Posterior cingulate gyrus (tissue), 11 donors: ENCODE measurements at places on chromosomes 2 and 18.

DNA sequence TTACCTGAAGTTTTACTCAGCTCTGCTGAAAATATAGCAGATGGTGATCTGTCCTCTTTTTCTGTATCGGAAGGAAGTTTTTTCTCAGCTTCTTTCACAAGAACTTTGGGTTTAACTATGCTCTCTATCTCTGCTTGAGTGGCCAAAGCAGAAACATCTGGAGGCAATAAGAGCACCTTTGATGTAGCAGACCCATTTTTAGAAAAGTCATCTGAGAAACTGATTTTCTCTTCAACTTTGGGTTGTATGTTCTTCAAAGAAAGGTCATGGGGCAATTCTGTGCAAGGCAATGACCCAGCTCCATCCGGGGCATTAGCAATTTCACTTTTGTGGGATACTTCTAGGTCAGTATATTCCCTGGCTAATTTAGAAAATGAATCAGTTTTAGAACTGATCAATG lies 25.2 kb downstream of the RTN4 start:
- DNase-seq = no peak

- no peak for DNase-seq
Measured at GRCh38 chr2:237305579-237305978, 108.4 kb downstream of the COL6A3 start.

- no peak for DNase-seq
Measured at GRCh38 chr2:51859260-51859659, 827.3 kb upstream of the NRXN1 start.

GRCh38 chr2:229453230-229453629 lies 182.1 kb upstream of the PID1 start:
- no peak for DNase-seq

- DNase-seq = no peak
Measured at GRCh38 chr18:47248604-47249313, 2.7 kb downstream of the SKOR2 start.

- DNase-seq = no peak
Measured at GRCh38 chr2:43421194-43421593, 174.6 kb downstream of the THADA start.

- DNase-seq = no peak
Measured at GRCh38 chr2:47270421-47270820, 115.3 kb upstream of the STPG4 start.

- DNase-seq = no peak
Measured at GRCh38 chr18:55252053-55252675, 292.9 kb upstream of the CCDC68 start.

DNA sequence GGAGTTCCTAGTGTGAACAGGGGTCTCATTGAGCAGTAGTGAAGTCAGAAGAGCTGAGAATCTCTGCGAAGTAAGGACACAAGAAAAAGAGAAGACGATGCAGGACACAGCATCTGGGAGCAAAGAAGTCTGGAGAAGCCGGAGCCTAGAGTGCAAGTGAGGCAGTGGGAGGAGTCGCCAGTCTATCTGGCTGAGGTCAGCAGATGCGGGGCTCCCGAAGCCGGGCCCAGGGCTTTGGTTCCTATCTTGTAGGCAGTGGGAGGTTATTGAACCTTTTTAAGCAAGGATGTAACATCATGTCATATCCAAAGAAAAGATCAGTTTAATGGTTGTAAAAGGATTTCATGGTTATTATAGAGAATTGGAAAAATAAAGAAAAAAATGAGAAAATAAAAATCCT lies 90.8 kb upstream of the KCTD1 start:
- no peak for DNase-seq

GRCh38 chr2:44880125-44880483 lies 61.4 kb upstream of the SIX3 start:
- no peak for DNase-seq

DNA sequence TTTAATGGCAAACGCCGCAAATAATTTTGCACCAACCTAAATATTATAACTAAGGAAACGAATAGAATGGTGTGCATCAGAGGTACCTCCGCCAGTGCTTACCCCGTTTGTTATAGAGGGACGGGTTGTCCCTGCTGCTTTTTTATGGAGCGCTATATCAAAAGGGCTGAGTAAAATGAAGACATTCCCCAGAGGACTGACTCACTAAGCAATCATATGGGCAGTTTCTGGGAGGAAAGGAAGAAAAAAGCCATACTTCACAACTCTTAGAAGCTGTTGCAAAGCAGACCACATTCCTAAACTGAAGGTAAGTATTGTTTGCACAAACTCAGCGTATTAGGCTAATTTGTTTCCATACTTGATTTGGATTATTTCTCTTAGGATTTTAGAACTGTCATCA lies 12.9 kb downstream of the ID2 start:
- DNase-seq = no peak

GRCh38 chr2:164023896-164024295 lies 288.1 kb upstream of the FIGN start:
- DNase-seq = no peak

GRCh38 chr2:149766339-149766738 lies 178.8 kb upstream of the MMADHC start:
- DNase-seq = no peak

- no peak for DNase-seq
Measured at GRCh38 chr2:63465633-63466032, 122.6 kb downstream of the WDPCP start.

- DNase-seq = no peak
Measured at GRCh38 chr2:27191070-27191829, 20.6 kb upstream of the ATRAID start.

DNA sequence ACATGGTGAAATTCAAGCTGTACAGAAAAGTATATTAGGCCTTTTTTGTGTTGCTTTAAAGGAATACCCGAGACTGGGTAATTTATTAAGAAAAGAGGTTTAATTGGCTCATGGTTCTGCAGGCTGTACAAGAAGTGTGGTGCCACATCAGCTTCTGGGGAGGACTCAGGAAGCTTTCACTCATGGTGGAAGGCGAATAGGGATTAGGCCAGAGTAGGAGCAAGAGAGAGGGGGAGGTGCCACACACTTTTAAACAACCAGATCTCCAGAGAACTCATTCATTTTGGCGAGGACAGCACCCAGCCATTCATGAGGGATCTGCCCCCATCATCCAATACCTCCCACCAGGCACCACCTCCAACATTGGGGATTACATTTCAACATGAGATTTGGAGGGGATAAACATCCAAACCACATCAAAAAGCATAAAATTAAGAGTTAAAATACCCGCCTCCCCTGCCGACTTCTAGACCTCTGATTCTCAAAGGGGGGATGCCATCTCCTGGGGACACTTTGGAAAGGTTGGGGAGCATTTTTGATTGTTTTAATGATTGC lies 15.1 kb upstream of the LIPG start:
- no peak for DNase-seq

DNA sequence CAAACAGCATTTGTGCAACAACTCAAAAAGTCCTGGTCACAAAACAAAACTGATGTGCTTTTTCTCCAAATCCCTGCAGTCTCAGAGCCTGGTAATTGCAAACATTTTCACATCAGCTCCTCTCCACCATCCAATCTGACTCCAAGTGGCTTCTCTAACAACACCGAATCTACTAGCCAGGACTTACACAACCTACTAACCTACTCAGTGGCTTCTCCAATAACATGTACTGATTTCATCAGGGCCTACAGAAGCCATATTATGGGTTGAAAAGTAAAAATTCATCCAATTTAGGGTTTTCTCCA lies 104.3 kb downstream of the COLEC12 start:
- DNase-seq = no peak

GRCh38 chr2:16080516-16080915 lies 140.2 kb downstream of the MYCN start:
- no peak for DNase-seq

DNA sequence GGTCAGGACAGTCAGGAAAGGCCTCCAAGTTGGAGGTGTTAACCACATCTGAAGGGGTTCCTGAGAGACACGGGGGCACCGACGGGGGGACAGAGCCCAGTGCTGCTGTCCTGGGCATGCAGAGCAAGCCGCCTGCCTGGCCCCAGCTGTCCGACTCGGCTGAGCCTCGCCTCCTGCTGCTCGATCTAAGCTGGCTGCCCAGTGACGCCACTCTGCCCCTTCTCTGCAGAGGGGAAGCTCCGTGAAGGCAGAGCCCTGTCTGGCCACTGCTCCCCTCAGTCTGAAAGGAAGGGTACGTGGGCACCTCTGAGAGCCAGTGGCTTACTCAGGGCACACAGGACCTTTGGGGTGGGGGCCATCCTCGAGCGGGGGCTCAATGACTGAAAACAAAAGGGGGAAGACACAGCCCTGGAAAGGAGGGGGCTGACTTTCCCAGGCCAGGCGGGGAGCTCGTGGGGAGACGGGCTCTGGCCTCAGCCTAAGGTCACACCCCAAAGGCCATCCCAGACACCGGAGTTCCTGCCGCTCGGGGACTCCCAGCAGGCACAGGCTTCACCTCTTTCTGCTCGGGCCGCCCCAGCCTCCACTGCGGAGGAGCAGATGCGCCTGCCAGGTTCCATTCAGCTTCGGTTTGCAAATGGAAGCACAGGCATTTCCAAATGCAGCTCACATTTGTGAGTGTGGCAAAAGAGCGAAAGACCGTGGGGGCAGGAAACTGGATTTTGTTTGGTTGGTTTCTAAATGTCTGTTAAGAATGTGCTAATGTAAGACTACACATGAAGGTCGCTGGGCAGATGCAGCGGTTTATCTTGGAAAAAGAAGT lies 136.9 kb downstream of the HDAC4 start:
- DNase-seq = peak; percentile 32

DNA sequence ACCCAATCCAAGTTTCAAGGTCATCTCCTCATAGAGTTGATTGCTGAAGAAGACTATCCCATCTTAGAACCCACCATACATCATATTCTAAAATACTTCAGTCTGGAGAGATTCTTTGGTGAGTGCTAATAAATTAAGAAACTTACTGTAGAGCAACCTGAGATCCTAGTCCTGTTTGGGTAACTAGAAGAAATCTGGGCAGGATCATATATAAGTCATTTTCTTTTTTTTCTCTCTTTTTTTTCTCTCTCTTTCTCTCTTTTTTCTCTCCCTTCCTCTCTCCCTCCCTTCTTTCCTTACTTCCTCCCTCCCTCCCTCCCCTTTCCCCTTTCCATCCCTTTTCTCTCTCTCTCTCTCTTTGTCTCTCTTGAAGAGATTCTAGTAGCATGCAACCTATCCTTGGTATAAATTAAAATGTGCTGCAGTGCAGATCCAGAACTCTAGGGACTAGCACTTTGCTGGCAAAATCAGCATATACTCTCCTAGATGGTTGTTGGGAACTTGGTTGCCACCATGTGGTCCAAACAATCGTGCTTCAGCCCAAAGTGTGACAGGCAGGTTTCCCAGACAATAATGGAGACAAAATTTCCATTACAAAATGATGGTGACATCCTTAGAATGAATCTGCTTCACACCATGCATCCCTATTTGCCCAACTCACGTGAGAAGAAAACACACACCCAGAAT lies 399.4 kb upstream of the CELF4 start:
- no peak for DNase-seq

- DNase-seq = no peak
Measured at GRCh38 chr18:1542230-1542774, 637.6 kb downstream of the ADCYAP1 start.

DNA sequence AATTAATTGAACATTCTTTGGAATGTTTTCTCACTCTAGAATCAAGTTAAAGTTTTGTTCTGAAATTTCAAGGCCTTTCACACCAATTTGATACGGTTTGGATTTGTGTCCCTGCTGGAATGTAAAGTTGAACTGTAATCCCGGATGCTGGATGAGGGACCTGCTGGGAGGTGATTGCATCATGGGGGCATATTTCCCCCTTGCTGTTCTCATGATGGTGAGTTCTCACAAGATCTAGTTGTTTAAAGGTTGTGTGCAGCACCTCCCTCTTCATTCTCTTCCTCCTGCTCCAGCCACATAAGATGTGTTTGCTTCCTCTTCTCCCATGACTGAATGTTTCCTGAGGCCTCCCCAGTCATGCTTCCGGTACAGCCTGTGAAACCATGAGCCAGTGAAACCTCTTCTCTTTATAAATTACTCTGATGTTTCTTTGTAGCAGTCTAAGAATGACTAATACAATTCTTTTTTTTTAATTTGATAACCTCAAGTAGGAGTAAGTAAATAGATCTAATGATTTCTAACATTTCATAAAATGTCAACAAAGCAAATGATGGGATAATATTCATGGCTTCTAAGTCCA lies 144.2 kb upstream of the CDH7 start:
- DNase-seq = no peak

- no peak for DNase-seq
Measured at GRCh38 chr2:57330447-57330846, 716.2 kb upstream of the VRK2 start.

DNA sequence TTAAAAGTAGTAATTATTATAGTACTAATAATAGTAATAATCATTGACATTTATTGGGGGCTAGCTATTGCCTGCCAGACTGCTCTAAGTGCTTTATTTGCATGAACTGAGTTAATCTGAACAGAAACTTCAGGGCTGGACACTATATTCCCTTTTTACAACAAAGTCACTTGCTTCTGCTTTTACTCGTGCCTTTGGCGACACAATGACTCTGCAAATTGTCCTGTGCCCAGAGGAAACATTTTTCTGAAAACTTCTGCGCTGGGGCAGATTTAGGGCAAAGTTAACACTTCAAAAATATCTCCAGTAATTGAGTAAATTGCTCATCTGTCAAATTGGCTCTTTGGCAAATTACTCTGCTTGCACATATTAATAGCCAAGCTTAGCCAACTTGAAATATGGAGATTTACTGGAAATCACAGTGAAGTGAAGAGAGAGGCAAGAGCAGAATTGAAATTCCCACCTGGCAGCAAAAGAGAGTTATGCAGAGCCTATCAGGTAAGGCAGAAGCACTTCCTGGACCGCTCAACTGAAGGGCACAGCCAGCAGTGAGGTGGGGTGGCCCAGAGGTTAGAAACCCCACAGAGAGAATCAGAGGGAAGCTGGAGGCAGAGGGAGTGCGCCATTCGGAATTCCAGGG lies 36.3 kb downstream of the BMP10 start:
- DNase-seq = no peak

GRCh38 chr18:50306944-50307343 lies 19.5 kb upstream of the CXXC1 start:
- no peak for DNase-seq

- DNase-seq = no peak
Measured at GRCh38 chr2:203759690-203760365, 53.4 kb downstream of the CD28 start.

DNA sequence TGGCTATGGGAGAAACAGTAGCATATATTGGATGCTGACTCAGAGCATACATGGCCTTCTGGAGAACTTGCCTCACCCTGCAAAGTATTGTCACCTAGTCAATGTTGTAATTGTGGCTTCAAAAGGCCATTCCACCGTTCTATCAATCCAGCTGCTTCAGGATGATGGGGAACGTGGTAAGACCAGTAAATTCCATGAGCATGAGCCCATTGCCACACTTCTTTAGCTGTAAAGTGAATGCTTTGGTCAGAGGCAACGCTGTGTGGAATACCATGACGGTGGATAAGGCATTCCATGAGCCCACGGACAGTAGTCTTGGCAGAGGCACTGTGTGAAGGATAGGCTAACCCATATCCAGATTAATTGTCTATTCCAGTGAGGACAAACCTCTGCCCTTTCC lies 1300.1 kb upstream of the ACVR2A start:
- no peak for DNase-seq

- DNase-seq = no peak
Measured at GRCh38 chr18:59918320-59918755, 18.5 kb downstream of the PMAIP1 start.
